GM18507 (cell line): ENCODE measurements at places on chromosomes 3 and 15.
A peak's percentile ranks its signal among the peaks of the same experiment; 100 is the strongest.

- no peak for DNase-seq
Observed at GRCh38 chr3:175940881-175941280, 1081.7 kb downstream of the NAALADL2 start.

GRCh38 chr3:18469775-18470174 is 44.6 kb upstream of the SATB1 start:
- DNase-seq, result no peak

- no peak for DNase-seq
Observed at GRCh38 chr3:112119962-112120836, 12.8 kb downstream of the GCSAM start.

DNA sequence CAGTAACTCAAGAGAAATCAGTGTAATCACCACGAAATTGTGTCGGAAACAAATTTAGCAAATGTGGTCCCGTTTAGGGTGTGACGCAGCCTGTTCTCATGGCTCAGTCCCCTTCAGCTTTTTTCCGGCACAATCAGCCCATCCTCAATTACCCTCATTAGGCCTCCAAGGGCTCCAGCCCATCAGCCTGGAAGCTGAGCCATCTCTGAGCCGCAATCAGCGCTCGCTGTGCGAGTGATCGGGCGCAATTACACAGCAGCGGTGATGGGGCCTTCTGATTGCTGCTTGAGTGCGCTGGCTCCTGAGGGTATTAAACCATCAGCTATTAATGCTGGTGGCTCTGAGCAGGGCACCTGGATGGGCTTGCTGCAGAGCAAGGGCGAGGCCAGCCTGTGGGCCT is 55.6 kb downstream of the PLXNA1 start:
- DNase-seq, result no peak

DNA sequence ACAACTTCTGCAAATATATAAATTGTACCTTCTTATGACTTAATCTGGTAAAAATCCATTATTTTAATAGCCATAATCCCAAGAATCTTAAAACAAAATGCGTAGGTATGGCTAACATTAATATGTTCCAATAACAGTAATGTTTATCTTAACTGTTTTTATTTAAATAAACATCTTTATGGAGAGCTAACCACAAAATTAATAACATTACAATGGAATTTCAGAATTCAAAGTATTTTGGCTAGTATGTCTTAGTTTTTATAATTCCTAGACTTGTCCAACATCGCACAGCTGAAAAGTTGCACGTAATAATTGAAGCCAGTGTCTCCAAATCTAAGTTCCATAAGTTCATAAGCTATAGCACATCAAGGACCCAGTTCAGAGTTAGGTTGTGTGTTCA is 47.6 kb downstream of the ANKRD28 start:
- DNase-seq, result no peak

- no peak for DNase-seq
Observed at GRCh38 chr15:48282216-48282615, 49.0 kb upstream of the DUT start.

- DNase-seq, result no peak
Observed at GRCh38 chr3:21750080-21750696, 822 bp downstream of the ZNF385D start.

DNA sequence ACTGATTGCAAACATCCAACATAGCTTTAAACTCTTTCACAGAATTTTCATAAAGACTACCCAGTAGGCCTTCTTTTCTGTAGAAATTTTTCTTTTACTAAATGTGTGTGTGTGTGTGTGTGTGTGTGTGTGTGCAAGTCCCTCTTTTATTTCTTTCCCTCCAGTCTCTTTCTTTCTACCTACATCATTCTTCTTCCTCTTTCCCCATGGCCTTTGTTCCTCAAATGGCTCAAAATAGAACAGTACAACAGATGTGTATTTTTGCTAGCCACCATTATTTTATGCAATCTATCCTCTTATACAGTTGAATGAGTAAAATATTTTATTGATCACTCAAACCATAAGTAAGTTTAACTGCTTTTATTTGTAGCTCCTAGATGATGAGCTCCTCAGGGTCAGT is 76.4 kb downstream of the USF3 start:
- no peak for DNase-seq

GRCh38 chr3:68483041-68483440 is 449.3 kb downstream of the TAFA4 start:
- DNase-seq, result no peak

DNA sequence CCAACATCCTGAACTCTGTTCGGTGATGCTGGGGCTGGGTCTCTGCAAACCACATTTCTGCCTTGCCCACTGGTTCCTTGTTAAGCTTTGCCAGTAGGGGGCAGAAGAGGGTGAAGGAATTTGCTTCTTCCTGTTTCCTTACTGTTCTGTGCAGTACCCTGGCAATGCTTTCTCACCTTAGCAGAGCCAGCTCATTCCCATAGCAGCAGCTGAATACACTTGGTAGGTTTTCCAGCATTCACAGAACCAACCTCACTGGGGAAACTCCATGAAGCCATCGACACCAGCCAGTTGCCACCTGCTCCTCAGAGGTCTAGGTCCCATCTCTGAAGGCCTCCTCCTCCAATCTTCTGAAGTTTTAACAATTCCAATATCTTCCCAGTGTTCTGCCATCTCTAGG is 308.4 kb downstream of the PDCD6IP start:
- DNase-seq, result no peak

GRCh38 chr3:30766522-30766921 is 127.9 kb downstream of the GADL1 start:
- DNase-seq, result no peak

DNA sequence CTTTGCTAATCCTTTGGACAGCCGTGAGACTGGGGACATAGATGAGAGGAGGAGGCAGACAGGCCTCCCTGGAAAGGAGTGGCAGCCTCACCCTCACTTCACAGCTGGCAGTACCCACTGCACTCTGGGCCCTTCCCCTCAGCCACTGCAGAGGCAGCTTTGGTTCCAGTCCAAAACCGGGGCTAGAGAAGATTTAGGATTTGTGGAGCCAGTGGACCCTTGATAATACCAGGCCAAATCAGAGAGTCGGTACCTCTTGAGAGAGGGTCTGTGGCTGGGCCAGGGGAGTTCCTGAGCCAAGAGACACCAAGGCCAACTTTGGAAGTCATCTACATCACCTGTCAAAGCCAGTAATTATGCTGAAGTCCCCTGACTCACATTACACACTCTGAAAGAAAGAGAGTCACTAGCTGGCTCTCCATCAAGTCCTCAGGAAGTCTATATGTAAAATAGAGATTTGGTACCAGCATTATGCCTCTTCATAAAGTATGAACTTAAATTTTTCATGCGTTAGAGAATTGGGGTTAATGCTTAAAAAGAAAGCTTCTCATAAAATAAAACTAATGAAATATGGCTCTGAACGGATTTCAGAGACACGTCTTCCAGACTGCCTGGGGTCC is 244.1 kb upstream of the SEMA6D start:
- no peak for DNase-seq

DNA sequence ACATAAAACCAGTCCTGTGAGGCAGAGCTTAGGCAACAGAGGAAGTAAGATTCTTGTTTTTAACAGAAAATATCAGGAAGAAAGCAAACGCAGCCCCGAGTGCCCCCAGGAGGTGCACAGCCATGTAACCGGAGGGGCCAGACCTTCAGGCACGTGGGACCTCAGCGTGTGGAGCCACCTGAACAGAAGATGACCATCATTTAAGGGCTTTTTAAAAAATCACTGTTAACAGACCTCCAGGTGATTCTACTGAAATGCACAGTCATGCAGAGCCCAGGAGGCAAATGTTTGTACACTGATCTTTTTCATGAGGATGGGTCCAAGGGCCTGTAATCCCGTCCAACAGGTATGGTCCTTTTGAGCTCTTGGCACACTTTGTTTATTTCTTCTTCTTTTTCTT is 38.8 kb downstream of the SPG21 start:
- no peak for DNase-seq

- DNase-seq, result no peak
Observed at GRCh38 chr3:139540651-139541531, 1.3 kb upstream of the RBP1 start.

DNA sequence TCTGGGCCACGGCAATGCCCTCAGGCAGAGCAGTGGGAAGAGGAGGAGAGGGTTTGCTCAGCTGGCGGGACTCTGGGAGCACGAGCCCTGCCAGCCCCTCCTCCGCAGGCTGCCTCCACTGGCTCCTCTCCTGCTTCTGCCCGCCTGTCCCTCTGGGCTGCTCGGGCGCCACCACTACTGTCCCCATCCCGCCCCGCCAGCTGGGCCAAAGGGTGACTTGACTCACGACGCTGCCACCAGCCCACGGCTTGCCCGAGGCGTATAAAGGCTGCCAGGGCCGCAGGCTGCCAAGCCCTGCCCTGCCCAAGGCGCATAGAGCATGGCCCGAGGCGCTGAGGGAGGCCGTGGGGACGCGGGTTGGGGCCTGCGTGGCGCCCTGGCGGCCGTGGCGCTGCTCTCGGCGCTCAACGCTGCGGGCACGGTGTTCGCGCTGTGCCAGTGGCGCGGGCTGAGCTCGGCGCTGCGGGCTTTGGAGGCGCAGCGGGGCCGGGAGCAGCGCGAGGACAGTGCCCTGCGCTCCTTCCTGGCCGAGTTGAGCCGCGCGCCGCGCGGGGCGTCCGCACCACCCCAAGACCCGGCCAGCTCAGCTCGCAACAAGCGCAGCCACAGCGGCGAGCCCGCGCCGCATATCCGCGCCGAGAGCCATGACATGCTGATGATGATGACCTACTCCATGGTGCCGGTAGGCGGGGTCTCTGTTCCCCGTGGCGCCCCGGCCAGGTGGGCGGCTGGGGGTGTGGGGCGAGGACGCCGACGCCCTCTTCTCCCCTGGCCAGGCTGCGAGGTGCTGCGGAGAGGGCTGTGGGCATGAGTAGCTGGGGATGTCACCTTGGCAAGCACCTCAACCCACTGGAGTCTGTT is at the start of gene GLDN:
TSS of gene GLDN (plus strand) at position 290 of the 861 bp plus-strand sequence. CDS start at position 320, 30 bp downstream.
- DNase-seq, result no peak

DNA sequence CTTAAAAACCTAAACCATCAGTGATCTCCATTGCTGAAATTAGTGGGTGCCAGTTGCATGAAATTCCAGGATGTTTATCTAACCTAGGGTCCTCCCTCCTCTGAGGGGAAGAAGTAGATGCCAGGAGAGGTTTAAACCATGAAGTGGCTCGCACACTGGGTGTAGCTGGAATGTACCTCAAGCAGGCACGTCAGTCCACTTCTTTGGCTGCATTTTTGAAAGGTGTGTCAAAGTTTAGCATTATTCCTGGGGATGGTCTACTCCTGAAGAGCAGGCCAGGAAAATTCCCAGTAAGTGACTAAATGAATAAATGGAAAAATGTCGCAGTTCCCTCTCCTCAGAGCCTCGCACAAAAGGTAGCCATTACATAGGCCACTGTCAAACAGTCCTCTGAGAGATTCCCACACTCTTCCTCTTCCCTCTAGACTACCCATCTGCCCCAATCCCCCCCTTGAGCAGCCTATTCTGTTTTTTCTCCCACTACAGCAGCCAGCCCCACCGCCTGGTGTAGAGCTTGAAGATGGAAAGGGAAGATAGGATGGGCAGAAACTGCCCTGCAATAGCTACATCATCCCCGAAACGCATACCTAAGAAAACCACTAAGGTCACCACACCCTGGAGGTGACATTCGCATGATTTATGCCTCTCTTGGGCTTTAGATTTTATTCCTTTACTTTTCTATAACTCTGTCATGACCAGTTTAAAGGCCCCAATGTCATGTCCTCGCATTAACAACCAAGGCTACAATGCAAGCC is 655 bp upstream of the TMOD3 start:
- no peak for DNase-seq

- DNase-seq, result no peak
Observed at GRCh38 chr3:109187390-109187789, 50.9 kb downstream of the C3orf85 start.

DNA sequence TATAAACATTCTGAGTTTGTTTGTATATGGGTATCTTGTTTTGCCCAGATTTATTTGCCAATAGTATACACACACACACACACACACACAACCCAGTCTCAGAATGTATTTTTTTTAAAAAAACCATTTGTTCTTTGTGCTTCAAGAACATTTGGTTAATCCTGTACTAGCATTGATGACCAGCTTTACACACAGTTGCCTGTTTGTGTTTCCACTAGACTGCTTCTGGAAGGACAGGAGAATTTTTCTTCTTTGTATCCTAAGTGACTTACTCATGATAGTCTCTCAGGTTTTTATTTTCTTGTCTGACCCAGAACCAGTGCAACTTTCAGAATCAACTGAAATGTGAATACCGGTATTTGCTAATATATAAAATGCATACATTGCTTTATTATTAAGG is 40.5 kb downstream of the U2SURP start:
- DNase-seq, result no peak

- peak; percentile 23 for DNase-seq
Observed at GRCh38 chr3:17233398-17233800, 348.6 kb downstream of the PLCL2 start.

- DNase-seq, result no peak
Observed at GRCh38 chr3:19652336-19652735, 281.7 kb downstream of the EFHB start.

DNA sequence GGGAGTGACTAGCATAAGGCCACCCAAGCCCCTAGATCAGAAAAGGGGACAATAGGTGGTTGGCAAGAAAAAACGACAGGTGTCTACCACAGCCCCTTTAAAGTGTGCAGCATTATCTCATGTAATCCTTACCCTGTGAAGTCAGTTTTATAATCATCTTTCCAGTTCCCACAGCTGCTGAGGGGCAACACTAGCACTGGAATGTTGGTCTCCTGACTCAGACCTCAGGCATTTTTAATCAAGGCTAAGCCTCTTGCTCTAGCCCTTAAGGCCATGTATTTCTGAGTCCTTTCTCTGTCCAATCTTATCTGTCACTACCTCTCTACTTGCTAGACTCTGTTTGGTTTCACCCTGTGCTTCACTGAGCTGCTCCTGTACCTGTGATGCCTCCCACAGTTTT is 171.7 kb downstream of the TLE3 start:
- no peak for DNase-seq

- no peak for DNase-seq
Observed at GRCh38 chr15:85745525-85746150, 49.1 kb downstream of the KLHL25 start.

DNA sequence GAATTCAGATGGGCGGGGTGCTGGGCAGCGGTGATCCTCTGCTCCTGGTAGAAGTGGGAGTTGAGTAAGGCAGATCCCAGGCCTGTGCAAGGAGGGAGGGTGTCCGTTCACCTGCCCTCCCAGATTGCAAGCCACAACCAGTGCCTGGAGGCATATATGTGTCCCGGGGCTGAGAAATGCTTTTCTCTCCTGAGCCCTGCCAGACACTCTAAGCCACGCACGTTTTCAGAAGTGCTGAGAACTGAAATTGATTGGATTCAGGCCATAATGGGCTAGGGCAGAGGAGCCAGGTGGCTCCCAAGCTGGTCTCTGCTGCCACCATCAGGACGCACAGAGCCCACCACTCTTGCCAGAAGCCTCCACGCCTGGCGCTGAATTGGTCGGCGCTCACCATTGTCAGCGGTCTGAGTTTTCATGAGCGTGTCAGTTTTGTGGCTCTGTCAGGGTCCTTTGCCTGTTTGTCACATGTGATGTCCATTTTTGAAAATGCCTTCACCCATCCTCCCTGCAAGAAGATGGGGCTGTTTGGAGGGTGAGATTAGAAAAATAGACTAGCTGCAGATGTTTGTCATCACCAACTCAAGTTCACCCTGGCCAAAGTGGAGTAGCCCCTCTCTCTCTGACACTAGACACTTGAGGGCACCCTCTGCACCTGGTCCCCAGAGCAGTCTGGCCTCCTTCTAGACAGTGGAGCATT is 15.4 kb upstream of the BFSP2 start:
- peak; percentile 35 for DNase-seq
